ENCODE measurements at places on chromosomes 2 and 18.

DNA sequence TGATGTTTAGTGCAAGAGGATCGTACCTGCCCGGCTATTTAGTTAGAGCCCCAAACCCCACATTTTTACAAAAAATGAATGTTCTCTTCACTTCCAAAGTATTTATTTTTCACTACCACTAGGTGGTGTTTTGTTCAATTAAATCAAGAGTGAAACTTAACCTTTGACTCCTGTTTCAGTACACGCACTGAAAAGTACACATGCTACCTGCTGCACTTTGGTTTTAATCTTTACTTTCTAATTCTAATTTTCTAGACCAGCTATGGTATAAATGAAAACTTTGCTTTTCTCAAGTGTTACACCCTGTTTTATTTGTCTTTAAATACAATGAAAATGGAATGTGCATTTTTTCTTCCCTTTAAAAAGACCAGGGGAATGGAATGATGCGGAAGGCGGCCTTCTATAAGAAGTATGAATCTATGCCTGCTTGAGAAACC lies 31.4 kb upstream of the CHN1 start:
- DNase-seq = no peak

GRCh38 chr2:109675666-109676345 lies 61.6 kb downstream of the SOWAHC start:
- DNase-seq = no peak

GRCh38 chr2:197010200-197011020 lies 83.9 kb upstream of the PGAP1 start:
- DNase-seq = no peak

GRCh38 chr2:169200756-169201155 lies 131.4 kb downstream of the DHRS9 start:
- no peak for DNase-seq

DNA sequence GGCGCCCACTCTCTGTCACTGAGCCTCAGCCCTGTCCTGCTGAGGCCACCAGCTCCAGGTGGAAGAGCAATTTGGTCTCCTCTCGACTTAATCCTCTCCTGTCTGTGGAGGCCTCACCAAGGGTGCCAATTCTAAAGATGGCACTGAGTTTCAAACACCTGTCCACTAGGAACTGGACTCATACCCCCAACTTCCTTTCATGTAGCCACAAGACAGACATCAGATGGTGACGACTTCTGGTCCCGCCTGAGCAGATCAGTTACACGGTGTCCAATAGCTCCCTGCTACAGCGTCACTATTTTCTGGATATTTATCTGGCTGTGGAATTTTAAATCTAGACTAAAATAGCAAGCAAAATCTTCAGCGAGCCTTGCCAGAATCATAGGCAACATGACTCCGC lies 24.5 kb upstream of the SP5 start:
- DNase-seq = no peak

GRCh38 chr2:78811955-78812610 lies 213.4 kb upstream of the REG3G start:
- no peak for DNase-seq

All from stimulated activated CD4-positive, alpha-beta T cell treated with anti-CD3 and anti-CD28 coated beads, Interleukin-1b, Interleukin-23, amount 100 ng/mL, for 24 hours (primary cell).